ENCODE measurements at places on chromosomes 5 and 9.

DNA sequence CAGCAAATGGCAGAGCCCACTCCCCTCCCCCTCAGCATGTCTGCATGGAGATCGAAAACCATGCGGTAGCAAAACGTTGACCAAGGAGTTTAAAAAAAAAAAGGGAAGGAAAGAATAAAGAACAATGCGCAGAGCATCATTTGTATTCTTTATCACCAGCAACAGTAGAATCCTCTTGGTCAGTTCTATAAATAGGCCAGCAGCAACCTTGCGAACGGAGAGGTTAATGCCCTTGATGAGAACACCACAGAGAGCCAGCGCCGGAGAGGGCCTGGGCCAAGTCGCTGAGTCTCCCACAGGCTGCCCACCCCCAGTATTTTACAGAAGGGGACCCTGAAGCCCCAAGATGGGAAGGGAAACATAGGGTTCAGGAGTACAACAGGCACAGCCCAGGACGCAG lies 22.7 kb downstream of the WHRN start:
- DNase-seq, result no peak

DNA sequence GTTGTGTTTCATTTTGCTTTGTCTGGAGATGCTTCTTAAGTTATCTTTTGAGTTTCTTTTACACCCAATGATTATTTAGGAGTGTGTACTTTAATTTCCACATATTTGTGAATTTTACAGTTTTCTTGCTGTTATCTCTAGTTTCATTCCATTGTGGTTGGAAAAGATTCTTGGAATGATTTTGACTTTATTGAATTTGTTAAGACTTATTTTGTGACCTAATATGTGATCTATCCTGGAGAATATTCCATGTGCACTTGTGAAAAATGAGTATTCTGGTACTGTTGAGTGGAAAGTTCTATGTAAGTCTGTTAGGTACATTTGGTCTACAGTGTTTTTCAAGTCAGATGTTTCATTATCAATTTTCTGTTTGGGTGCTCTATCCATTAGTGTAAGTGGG lies 24.4 kb upstream of the GRAMD2B start:
- no peak for DNase-seq

DNA sequence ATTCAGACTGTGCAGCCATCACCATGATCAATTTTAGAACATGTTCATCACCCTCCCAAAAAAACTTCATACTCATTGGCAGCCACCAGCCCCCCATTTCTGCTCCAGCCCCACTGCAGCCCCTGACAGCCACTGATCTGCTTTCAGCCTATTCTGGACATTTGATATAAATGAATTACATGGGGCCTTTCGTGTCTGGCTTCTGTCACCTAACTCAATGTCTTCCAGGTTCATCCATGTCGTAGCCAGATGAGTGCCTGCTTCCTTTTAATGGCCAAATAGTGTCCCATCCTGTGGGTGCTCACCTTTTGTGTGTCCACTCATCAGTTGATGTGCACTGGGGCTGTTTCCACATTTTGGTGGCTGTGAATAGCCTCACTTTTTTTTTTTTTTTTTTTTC lies 63.5 kb downstream of the HMCN2 start:
- DNase-seq, result no peak

- no peak for DNase-seq
Observed at GRCh38 chr5:80255431-80255810, 427 bp downstream of the SERINC5 start.

GRCh38 chr9:93908591-93909241 lies 46.4 kb downstream of the BARX1 start:
- DNase-seq, result no peak

DNA sequence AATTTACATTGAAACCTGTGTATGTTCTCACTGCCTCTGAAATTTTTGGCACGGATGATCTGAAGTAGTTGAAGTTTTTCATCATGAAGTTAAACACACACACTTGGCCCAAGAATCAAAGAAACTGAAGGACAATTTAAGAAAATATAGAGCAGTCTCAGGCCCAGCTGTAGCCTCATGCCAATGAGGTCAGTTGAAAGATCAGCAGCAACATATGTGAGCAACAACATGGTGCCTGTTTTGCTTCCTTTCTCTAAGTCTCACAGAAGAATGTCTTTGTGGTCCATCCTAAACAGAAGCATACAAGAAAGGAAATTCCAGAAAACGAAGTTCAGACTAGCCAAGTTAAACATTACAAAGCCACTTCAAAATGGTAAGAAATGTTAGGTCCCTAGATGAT lies 1737.2 kb downstream of the MAT2B start:
- no peak for DNase-seq

DNA sequence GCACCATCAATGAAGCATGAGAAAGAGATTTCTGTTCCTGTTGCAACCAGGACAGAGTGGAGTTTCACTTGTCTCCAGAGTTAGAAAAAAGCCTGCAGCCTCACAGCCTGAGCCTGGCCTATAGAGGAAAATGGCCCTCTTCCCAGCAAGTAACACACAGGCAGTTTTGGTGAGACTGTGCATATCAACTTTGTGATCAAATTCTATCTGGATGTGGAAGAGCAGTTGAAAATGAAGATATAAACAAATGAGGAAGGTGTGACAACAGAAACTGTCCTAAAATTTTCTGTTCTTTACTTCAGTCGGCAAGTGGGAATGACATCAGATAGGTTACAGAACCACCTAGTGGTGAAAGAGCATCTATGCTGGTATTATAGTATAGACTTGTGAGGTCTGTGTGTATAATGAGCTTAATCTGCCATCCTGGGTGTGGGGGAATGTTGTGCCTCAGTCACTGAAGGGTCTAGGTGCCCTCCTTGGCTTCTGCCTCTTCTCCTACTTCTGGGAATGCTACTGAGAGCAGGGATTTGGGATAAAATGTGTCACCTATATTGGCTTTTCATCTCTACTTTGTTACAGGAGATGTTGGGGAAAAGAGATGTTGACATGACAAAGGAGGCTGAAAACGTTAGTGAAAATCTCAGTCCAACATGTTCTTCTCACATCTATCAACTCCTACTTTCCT lies 28.2 kb downstream of the YIPF5 start:
- no peak for DNase-seq

- DNase-seq, result no peak
Observed at GRCh38 chr5:179275941-179276837, 69.1 kb downstream of the ADAMTS2 start.

DNA sequence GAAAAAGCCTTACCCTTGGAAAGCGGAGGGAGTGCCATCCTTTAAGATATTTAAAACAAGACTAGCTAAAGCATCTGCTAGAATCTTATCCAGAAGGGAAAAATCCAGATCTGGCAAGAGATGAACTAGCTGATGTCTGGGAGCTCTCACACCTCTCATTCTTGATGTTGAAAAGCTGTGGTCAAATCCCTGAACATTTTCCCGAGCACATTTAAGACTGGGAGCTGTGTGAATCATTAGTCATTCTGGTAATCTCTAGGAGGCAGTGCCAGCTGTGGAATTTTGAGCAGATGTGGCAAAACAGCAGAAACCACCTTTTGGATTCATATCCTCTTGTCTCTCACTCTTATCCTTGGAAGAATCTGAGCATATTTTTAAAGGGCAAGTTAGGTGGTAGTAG lies 218.0 kb downstream of the MAN2A1 start:
- no peak for DNase-seq

DNA sequence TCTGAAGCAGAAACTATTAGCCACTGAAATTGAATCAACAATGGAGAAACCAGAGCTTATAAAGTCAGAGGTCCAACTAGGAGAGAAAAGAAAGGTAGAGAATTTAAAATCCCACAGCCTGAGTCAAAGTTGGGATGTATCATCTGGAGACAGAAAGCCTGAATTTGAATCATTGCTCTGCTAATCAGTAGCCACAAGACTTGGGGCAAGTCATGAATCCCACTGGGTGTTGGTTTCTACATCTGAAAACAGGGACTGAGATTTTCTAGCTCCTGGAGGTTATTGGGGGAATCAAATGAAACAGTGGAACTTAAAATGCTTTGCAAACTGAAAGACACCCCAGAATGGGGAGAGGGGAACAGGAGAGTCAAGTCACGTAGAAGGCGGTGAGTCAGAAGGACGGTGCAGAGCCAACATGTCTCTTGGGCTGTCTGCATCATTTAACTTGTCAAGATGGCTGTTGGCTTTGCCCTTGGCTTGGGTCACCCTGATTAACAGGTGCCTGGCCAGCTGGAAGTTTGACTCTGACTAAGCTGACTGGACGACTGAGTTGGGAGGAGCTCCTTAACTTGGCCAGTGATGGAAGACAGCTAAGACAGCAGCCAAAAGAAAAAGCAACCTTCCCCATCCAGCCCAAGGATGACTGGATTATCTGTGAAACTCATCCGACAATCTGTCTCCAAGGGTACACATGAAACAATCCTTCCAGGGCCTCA lies 60.6 kb upstream of the ADRA1B start:
- no peak for DNase-seq

DNA sequence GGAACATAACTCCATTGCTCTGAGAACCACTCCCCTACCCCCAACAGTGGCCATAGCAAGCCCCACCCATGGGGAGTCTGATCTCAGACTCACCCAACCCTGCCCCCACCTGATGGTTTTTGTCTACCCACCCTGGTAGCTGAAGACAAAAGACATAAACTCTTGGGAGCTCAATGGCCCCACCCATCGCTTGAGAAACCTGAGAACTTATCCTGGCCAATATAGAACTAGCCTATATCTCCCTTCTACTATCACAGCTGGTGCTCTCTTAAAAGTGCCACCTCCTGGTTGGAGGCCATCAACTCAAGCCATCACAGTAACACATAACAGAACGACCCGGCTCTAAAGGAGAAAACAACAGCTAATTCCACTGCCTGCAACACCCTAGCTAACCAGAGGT lies 47.9 kb upstream of the SNAPC3 start:
- no peak for DNase-seq

GRCh38 chr9:4801156-4801555 lies 8.4 kb downstream of the RCL1 start:
- no peak for DNase-seq

DNA sequence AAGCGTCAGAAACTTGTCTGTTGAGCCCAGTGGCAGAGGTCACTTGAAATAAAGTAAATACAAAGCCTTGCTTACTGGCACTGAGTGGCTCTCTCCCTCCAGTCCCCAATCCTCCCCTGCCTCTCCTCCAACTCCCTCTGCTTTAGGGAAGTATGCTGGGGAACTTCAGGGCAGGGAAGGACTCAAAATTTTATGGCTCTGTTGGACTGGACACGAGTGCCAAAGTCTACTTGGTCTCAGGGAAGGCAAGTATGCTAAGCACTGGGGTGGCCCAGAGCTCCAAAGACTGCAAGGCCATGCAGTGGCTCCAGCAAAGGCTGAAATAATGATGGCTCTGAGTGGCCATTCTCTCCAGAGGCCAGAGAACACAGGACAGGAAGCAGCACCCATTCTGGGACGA lies 9.6 kb downstream of the PLGRKT start:
- DNase-seq, result no peak

DNA sequence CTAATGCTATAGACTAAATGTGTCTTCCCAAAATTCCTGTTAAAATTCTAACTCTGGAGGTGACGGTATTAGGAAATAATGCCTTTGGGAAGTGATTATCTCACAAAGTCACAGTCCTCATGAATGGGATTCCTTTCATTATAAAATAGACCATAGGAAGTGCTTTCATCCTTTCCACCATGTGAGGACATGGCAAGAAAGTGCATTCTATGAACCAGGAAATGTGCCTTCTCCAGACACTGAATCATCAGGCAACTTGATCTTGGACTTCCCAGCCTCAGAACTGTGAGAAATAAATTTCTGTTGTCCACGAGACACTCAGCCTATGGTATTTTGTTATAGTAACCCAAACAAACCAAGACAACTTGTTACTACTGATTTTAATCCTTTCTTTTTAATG lies 582.4 kb upstream of the C9orf72 start:
- no peak for DNase-seq

DNA sequence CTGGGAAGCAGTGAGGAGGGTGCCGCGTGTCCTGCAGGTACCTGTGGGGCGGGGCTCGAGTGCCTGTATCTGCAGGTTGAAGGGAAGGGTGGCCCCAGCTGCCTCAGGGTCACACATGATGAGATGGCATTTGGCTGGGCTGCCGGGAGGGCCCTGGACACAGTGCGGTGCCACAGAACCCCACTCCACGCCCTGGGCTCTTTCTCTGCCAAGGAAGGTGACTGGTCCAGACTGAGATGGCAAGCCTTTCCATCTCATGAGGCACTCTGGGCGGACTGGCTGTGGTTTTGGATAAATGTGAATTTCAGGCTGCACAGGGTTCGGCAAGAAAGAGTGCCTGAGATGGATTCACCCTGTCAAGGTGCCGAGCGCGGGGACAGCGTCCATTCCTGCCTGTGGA lies 69.4 kb downstream of the FGF18 start:
- no peak for DNase-seq

- no peak for DNase-seq
Observed at GRCh38 chr5:68395926-68396511, 180.5 kb downstream of the PIK3R1 start.
